ENCODE measurements at places on chromosomes 2 and 18.

DNA sequence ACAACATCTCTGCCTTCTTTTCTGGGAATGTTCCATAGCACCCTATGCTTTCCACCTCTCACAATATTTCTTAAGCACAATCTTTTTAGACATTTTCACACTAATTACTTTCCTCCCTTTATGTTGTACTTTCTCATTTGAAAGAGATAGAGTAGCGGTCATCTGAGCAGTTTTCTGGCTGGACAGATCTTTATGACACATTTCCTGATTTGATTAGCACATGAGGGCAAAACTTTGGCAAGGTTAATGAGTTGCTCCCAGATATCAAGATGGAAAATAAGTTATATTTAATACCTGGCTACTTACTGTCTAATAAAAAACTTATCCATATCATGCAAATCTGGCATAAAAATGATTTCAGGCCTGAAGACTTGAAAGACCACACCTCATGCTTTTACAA lies 723.9 kb downstream of the SOCS6 start:
- DNase-seq: no peak

GRCh38 chr2:214830794-214831346 lies 21.4 kb upstream of the BARD1 start:
- no peak for DNase-seq

DNA sequence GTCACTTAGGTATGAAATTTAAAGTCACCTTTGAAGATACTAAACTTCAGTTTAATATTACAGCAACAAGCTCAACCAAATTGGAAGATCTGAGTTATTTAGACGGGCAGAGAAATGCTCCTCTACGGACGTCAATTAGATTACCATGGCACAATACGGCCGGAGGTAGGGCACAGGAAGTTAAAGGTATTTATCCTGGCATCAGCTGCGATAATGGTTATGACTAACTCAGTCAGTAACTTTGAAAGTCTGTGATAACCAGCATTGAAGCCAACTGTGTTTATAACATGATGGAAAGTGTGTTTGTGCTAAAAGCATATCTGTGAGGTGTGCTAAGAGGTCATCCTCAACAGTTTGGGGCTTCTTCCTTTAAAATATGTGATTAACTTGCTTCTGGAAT lies 117.3 kb downstream of the WDSUB1 start:
- no peak for DNase-seq

- DNase-seq: no peak
These were observed 307.1 kb downstream of the TSN start for GRCh38 chr2:122062506-122062905.

DNA sequence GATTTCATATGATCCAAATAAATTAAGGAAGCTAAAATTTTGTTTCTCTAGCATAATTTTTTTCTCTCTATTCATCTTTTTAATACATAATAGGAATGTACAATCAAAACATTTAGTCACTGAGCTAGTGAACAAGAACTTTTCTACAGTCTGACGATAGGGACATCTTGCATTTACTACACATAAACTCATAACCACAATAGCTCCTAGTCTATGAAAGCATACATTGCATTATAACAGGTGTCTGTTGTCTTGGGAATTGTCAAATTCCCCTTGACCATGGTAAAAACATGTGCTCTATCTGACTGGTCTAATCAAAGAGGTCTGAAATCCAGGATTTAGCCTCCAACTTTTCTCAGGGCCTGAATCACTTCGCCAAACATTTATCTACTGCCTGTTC lies 144.8 kb downstream of the FAM124B start:
- no peak for DNase-seq

DNA sequence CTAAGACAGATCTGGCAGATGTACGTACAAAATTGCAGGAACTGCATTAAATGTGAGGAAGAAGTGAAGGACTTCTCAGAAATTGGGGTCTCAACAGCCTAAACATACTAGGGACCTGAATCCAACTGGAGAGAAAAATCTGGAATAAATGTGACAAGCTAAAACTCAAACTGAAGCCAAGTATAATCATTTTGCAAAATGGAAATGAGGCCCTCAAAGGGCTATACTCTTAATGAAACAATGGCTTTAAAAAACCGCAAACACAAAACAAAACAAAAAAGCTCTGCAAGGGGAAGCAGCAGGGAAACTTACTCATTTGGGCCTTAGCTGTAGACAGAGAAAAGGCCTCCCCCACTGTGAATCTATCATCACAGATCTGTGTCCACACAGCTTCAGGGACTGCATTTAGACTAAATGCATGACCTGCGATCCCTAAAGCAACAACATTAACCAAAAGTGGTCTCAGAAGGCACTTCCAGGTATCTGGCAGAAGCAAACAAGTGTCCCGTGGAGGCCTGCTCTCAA lies 63.2 kb downstream of the CCBE1 start:
- DNase-seq: no peak

- no peak for DNase-seq
These were observed 26.2 kb downstream of the CREG2 start for GRCh38 chr2:101361121-101361520.

DNA sequence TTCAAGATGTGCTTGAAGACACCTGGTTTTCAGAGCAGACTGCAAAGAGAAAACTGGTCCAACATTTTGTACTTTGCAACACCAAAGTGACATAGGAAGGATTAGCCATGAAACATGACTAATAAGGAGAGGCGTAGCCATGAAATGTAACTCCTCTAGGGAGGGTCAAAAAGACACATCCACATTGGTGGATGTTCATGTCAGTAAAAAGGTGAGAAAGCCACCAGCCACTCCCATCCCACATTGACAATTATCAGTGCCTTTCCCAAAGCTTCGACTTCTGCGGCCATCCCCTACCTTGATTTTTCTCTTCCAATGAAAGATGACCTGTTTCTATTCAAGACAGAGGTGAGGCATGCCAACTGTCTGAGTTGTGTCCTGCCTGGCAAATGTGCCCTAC lies 223.2 kb downstream of the ALK start:
- DNase-seq: no peak

GRCh38 chr18:67232406-67232805 lies 284.1 kb downstream of the DSEL start:
- DNase-seq: no peak

DNA sequence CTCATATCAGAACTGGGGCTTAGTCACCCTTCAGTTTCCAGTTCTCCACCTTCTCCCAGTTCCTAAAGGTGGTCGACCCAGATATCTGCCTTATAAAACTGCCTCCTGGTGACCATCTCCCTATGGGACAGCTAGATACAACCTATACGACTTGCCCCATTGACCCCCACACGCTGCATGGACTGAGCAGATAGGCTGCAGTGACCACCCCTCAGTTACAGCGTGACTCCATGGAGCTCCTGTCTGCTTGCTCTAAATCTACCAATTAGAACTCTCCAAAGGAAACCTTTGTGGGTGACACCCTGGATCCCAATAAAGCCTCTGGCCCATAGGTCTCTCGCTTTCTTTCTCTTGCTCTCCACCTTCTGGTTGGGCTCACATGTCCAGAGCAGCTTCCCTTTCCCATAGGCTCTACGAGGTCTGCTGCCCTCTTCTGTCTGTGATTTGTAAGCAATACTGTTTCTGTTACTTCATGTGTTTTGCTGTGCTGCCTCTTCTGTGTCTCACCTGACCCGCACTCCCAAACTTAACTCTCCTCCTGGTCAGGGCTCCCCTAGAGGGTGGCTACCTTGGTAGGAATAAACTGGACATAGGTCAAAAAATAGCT lies 971.3 kb upstream of the FAM98A start:
- no peak for DNase-seq

- no peak for DNase-seq
These were observed 27.8 kb upstream of the KCNG2 start for GRCh38 chr18:79769698-79770500.

GRCh38 chr2:159904959-159905305 lies 106.9 kb upstream of the CD302 start:
- DNase-seq: no peak

- no peak for DNase-seq
These were observed 114.2 kb downstream of the ZNF521 start for GRCh38 chr18:25237571-25238267.

DNA sequence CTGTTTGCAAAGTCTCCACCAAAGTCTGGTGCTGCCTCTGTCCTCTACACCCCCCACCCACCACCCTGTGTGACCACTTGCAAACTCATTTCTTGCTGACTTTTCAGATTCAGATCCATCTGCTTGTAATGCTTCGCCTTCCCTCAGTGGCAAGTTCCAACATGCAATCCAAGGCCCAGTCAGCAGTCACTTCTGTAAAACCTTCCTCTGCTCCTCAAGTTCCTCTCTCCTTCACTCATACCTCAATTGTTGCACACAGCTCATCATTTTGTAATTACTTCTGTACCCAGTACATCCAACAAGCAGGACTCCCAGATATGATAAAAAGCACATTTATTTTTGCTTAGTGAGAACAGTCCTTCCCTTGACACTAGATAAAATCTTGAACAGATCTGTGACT lies 6.5 kb upstream of the LOXHD1 start:
- DNase-seq: no peak

DNA sequence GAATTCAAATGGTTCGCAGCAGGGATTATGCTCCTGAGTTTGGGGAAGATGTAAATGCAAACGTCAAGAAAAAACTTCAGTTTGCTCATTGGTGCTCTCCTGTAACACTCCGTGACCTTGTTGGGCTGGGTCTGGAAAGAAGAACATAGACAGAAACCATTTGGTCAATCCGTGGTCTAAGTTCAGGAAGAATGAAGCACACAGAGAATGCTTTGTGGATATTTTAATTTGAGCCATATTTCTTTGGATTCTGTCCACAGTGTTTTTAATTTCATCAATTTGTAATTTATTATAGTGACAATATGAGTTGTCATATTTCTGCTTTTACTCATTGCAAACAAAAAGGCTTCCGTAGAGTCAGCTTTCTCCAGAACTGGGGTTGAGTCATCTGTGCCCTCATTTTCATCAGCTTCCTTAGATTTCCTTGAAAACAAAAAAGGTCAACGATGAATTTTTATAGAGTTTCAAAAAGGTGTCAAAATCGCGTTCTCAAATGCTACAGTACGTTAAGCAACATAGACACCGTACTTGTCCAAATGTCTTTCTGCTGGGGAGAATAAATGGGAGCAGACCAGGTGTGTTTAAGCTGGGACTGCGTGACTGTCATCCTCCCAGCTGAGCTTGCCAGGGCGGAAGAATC lies 606.4 kb downstream of the RNF144A start:
- DNase-seq: no peak

DNA sequence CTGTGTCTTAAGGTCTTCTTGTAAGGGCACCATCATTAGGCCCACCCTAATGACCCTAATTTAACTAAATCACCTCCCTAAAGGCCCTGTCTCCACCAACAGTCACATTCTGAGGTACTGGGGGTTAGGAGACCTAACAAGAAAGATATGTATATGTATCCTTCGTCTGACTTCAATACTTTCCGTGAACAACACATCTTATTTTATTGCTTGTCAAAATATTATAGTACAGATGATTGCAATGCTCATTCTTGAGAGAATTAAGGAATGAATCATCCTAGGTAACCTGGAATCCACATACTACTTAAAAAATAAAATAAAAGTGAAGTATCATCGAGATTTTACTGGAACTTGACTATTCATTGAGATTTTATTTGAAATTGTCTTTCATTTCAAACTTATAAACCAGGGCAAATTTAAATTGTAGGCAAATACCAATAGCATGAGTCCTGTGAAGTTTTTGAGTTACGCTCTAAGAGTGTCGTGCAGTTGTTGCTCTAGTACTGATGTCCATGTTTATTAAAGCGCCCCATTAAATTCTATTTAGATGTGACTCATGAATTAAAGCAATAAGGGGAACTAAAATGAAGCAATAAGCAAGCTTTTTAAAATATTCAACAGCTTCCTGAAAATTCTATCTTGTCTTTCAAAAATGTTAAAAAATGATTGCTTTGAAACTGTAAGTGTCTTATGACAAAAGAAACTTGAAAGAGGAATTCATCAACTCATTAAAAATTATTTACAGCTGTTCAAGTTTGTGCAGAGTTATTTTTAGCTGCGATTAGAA lies 40.0 kb downstream of the CCDC102B start:
- no peak for DNase-seq

DNA sequence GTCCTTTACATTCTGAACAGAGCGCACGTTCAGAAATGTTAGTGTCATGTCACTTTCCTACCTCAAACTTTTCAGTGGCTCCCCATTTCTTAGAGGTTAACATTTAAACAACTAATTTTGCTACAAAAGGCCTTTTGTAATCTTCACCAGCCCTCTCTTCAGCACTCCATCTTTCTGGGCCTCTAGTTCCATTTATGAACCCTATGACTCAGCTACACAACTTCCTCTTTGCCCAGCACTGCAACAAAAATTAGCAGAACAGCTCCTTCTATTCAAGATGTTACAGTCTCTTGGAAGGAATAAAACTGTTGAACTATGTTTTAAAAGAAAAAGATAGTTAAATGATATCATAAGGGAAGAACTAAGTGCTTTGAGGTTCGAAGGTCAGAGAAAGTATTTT lies 139.9 kb downstream of the VWC2L start:
- DNase-seq: no peak

- DNase-seq: no peak
These were observed 166.6 kb downstream of the TNS1 start for GRCh38 chr2:217835931-217836891.

DNA sequence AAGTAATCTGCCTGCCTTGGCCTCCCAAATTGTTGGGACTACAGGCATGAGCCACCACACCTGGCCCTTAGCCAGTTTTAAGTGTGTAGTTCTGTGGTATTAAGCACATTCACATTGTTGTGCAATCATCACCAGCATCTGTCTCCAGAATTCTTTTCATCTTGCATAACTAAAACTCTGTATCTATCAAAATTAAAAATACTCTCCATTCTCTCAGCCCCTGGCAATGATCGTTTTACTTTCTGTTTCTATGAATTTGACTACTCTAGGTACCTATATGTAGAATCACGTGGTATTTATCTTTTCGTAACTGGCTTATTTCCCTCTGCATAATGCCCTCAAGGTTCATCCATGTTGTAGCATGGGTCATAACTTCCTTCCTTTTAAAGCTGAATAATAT lies 45.5 kb upstream of the CAVIN2 start:
- DNase-seq: no peak

GRCh38 chr18:5817816-5818215 lies 77.5 kb downstream of the TMEM200C start:
- DNase-seq: no peak

DNA sequence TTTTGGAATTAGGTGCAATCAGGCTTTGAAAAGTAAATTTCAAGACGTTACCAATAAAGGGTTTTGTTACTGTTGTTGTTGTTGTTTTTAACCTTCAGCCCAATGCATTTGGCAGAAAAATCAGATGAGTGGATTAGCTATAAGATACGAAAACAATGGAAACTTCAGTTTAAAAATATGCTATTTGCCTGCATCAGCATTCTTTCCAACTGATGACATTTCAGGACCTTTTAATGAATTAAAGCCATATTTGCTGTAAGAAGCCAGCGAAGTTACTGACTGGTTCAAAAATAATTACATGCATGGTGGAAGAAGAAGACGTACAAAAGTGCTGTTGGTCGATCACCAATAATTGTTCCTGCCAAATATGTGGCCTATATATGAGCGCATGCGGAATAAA lies 639.3 kb upstream of the SOX11 start:
- DNase-seq: no peak

- no peak for DNase-seq
These were observed 98.2 kb upstream of the CTDP1 start for GRCh38 chr18:79581406-79581805.
